Chondrocyte (in vitro differentiated cells): ENCODE measurements at places on chromosomes 5 and 9. TPM values are rescaled to one million over a fixed set of nuclear protein-coding genes. Genes with fewer than 3 reads are reported as not detected.

- DNase-seq = no peak
Observed at GRCh38 chr9:134516464-134516863, 125.1 kb upstream of the COL5A1 start.

GRCh38 chr5:66171349-66172344, 27.5 kb downstream of the SREK1 start:
- DNase-seq = no peak

TAS2R1 gene
- 1.6 to 1.7 TPM in 2 of 3 replicates, not detected in the other for total RNA-seq

ITK gene
- total RNA-seq = not detected in 3 replicates

- no peak for DNase-seq
Observed at GRCh38 chr5:180620014-180620413, 28.7 kb upstream of the SCGB3A1 start.

ARL10 gene
- 24.5 to 37.8 TPM (median 33.7 TPM) in 3 replicates for total RNA-seq

DNA sequence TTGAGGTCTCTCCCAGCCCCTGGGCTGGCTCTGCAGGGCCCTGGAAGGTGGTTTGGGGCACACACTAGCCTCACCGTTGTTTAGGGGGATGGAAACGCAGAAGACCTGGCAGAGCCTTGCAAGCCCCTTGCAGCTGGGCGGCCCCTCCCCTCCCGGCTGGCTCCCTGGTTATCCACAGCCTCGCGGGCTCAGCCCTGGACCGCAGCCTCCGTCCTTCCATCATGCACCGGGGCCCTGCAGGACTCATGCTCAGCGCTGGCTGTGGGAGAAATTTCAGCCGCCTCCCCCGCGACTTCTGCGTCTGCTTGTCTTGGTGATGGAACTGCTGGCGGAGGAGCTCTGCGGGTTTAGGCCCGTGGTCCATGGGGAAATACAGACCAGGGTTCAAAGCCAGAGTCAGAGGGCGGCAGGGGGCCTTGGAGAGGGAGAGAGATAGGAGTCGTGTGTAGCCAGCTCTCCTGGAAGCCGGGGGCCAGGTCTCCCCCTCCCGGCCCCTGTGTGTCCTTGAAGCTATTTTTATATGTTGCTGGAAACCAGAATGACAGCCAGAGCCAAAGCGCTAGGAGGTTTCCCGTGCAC, 75.8 kb upstream of the IER5L start:
- DNase-seq = no peak

LAMC3 gene
- total RNA-seq = 0.95 to 7.3 TPM (median 1.2 TPM) in 3 replicates

LECT2 gene
- not detected in 3 replicates for total RNA-seq

CORO2A gene
- 10.1 to 17.4 TPM (median 10.2 TPM) in 3 replicates for total RNA-seq

DNA sequence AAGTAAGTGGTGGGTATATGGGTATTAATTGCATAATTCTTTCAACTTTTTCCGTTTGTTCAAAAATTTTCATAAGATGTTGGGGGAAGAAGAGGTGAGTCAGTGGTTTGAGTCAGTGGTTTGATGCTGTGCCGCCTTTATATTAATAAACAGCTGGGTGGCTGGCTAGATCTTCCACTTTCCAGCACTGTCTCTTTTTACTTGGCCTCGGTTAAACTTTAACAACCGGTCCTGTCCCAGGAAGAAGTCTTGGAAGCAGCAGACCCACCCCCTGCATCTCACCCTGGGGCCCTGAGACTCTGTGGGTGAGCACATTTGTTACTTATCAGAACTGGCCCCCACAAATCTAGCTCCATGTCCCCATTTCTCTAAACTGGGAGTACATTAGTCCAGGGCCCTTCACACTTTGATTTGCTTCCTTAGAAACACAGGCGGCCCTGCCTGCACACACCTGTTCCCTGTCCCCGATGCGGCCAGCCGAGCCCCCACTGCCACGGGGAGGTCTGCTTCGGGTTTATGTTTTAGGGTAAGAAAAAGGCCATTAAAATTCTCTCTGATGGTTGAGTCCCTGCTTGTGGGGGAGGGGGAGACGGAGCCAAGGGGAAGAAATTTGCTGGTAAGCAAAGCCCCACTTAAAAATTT, 90.7 kb downstream of the PTCH1 start:
- DNase-seq = no peak

- no peak for DNase-seq
Observed at GRCh38 chr5:80216753-80217596, 38.9 kb downstream of the SERINC5 start.

ZNF483 gene
- 2.2 to 3.5 TPM (median 2.4 TPM) in 3 replicates for total RNA-seq

GRCh38 chr5:131418846-131419245, 155.0 kb downstream of the CDC42SE2 start:
- no peak for DNase-seq

DNA sequence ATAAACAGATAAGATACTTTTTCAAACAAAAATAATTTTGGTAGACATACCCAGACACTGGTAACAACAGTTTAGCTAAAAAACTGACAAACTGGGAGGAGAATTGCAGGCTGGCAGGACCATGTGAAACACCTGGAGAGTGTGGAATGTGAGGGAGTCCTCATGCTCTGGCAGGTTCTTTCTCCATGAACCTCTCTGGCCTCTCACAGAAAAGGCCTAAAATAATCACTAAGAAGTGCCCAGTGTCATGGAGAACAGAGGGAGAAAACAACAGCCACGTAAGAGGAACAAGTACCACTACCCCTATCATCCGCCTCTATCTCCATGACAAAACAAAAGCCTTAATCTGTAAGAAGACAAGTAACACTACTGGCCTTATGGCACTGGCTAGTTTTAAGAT, 1227.5 kb upstream of the CDH9 start:
- no peak for DNase-seq

LRRTM2 gene
- 0.19 TPM in 1 of 3 replicates, not detected in the others for total RNA-seq

MED27 gene
- total RNA-seq = 24.4 to 28.2 TPM (median 26.6 TPM) in 3 replicates

- DNase-seq = no peak
Observed at GRCh38 chr5:15791859-15792258, 291.9 kb downstream of the FBXL7 start.

- no peak for DNase-seq
Observed at GRCh38 chr9:99592834-99593574, 228.7 kb upstream of the NR4A3 start.

GRCh38 chr5:122126756-122127321, 2.5 kb upstream of the ZNF474 start:
- no peak for DNase-seq

GRCh38 chr5:129124608-129125007, 30.1 kb downstream of the ISOC1 start:
- no peak for DNase-seq

CXXC5 gene
- total RNA-seq = 144 to 193 TPM (median 145 TPM) in 3 replicates

- no peak for DNase-seq
Observed at GRCh38 chr9:71826279-71826678, 58.0 kb upstream of the CEMIP2 start.

DNA sequence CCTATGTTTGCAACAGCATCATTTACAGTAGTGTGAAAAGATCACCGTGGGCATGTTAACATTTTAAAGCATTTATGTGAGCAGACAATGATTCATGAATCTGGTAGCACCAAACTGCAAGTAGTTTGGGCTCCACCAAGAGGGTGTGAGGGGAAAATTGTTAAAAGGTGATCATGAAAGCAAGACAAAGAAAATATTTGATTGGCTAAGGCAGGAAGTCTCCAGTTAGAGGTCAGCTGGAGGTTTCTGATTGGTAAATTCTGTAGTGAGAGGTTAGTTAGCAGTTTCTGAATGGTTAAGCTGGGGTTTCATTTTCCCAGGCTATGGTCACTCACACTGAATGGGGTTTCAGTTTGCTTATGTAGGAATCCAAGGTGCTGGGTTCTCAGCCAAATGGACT, 13.5 kb upstream of the DRD1 start:
- no peak for DNase-seq

DNA sequence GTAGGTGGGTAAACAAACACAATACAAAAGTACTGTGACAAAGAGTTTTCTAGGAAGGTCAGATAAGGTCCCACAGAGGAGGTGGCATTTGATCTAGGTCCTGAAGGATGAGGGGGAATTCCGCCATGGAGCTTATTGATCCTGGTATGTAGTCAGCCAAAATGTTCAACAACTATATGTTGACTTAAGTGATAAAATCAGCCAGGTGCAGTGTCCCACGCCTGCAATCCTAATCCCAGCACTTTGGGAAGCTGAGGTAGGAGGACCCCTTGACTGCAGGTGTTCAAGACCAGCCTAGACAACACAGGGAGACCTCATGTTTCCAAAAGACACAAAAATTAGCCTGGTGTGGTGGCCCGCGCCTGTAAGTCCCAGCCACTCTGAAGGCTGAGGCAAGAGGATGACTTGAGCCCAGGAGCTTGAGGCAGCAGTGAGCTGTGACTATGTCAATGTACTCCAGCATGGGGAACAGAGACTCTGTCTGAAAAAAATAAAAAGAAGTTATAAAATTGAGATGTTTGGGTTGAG, 46.4 kb upstream of the PLIN2 start:
- DNase-seq = no peak

- no peak for DNase-seq
Observed at GRCh38 chr9:96818533-96818932, 35.8 kb downstream of the ZNF782 start.

AK8 gene
- total RNA-seq = 0.22 to 1.5 TPM (median 0.33 TPM) in 3 replicates

- no peak for DNase-seq
Observed at GRCh38 chr9:76425677-76426453, 31.6 kb upstream of the RFK start.

- no peak for DNase-seq
Observed at GRCh38 chr5:181173027-181173419, 25.6 kb downstream of the OR2V2 start.

- DNase-seq = no peak
Observed at GRCh38 chr9:135850737-135851136, 56.6 kb downstream of the CAMSAP1 start.

- DNase-seq = peak; percentile 28
Observed at GRCh38 chr9:129275626-129276247, 97.7 kb upstream of the IER5L start.

NR4A3 gene
- 0.34 to 1.3 TPM (median 1.2 TPM) in 3 replicates for total RNA-seq

DNA sequence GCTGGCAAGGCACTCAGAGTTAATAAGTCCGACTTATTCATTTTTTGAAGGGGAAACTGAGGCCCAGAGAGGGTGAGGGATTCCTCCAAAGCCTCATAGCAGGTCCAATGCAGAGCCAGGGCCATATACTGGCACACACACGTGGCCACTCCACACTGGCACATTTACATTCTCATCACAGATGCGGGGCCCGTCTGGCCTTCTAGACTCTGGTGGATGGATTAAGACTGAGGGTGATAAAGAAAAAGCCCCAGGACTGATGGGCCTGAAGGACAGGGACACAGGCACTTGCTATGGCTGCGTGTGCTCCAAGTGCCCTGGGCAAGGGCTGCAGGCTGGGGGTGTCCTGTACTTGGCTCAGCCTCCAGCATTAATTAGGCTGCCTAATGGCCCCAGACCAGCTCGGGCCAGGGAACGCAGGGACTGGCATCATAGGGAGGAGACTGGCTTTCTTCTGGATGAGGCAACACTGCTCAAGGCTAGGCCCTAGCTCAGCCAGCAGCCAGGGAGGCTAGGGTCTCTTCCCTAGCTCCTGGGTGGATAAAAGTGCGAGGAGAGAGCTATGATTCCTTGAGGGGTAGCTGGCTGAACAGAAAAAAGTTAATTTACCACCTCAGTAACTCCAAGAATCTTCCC, 28.5 kb upstream of the CSF1R start:
- no peak for DNase-seq

FBP2 gene
- not detected in 3 replicates for total RNA-seq

CMYA5 gene
- 0.36 to 0.60 TPM (median 0.58 TPM) in 3 replicates for total RNA-seq

DNA sequence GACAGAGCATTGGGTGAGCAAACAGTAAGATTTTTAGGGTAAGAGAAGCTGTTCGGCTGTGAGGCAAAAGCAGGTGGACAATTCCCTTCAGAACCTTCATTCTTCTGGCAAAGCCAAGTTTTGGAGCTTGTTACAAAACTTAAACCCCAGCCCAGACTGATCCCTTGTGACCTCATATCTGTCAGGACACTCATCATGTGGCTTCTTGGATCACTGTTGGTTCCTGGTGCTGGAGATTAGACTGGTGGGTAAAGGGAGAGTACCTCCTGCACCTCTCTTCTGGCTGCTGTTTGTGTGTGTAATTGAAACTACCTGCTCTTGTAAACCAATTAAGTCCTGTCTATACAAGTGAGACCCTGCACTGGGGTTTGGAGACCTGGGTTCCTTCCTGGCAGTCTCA, 21.0 kb downstream of the LARP1 start:
- no peak for DNase-seq

GRCh38 chr5:135139381-135140134, 105.5 kb upstream of the PITX1 start:
- DNase-seq = no peak

- DNase-seq = no peak
Observed at GRCh38 chr5:126395198-126395597, 28.0 kb upstream of the GRAMD2B start.

DNA sequence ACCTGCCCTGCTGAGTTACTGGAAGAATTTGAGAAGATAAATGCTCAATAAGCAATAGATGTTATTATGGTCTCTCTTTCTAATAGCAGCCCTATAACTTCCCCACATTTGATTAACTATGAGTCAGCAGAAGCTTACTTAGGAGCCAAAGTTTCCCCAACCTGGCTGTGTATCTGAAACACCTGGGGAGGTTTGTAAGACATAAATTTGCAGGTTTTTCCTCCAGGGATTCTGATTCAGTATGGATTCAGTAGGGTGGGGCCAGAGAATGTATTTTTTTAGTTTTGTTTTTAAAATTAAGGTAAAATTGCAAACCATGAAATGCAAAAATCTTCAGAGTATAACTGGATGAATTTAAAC, 44.9 kb upstream of the GNPDA1 start:
- DNase-seq = no peak

GRCh38 chr9:1469996-1470395, 419.8 kb downstream of the DMRT2 start:
- DNase-seq = no peak

DNA sequence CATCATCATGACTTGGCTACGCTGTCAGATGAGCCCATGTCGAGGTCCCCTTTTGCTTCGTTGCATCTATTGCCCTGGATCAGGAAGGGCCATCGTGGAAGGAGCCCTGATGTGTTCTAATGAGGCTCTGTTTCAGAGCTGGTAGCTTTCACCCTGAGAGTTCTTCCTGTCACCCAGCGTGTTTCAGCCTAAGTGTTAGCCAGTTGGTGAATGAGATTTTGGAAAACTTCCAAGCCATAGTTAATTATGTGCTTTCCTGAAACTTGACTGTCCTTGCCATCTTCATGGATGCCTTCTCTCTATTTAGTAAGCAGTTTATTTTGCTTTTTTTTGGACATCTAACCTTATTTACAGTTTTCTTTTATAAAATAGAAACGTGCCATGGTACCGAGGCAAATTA, 1695.4 kb upstream of the WWC1 start:
- no peak for DNase-seq

ENHO gene
- 0.97 to 1.6 TPM (median 1.3 TPM) in 3 replicates for total RNA-seq

- DNase-seq = no peak
Observed at GRCh38 chr9:116075191-116075590, 78.4 kb upstream of the PAPPA start.

PCDHB10 gene
- total RNA-seq = 3.8 to 5.3 TPM (median 4.3 TPM) in 3 replicates

- DNase-seq = no peak
Observed at GRCh38 chr9:38371495-38371894, 21.0 kb upstream of the ALDH1B1 start.
